ENCODE measurements at places on chromosomes 2 and 18. TPM values are rescaled to one million over a fixed set of nuclear protein-coding genes. Genes with fewer than 3 reads are reported as not detected.

Gene SNORC
- 2.2 TPM for total RNA-seq

Gene GAREM2
- 5.5 TPM for total RNA-seq

Gene AMER3
- total RNA-seq, result not detected

Gene PSD4
- total RNA-seq, result 394 TPM

Gene GKN2
- not detected for total RNA-seq

Gene ONECUT2
- not detected for total RNA-seq

Gene SIGLEC15
- total RNA-seq, result not detected

Gene ZNF385B
- not detected for total RNA-seq

Gene HOXD1
- total RNA-seq, result not detected
